ENCODE measurements at places on chromosomes 5 and 9.

DNA sequence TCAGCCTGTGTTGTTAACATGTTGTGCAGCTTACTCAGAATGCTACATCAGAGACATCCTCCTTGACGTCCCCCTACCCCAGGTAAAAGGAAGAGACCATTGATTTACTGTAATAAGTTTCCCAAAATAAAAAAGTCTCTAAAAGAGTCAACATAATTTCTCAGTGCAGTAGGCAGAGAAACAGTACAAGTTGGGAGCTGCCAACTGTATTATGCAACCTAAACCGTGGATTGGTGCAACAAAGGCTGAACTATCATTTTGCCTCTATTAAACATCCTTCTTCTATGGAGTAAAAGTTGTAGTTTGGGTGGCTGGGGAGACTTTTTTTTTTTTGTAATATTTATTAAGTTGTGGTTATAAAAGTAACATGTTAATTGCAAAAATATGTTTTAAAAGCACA lies 208.0 kb downstream of the NR3C1 start:
- DNase-seq, result no peak

DNA sequence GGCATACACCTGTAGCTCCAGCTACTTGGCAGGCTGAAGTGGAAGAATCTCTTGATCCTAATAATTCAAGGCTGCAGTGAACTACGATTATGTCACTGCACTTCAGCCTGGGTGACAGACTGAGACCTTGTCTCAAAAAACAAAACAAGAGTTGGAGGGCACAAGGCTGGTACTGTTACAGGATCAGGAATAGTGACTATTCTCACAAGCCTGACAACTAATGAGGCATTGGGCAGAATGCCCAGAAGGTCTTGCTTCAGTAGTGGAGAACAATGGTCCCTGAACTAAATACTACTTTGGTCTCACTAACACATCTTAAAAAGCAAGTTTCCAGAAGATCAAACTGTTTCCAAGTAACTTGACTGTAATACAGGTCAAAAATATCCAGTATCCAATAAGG lies 182.9 kb upstream of the RFX3 start:
- no peak for DNase-seq

DNA sequence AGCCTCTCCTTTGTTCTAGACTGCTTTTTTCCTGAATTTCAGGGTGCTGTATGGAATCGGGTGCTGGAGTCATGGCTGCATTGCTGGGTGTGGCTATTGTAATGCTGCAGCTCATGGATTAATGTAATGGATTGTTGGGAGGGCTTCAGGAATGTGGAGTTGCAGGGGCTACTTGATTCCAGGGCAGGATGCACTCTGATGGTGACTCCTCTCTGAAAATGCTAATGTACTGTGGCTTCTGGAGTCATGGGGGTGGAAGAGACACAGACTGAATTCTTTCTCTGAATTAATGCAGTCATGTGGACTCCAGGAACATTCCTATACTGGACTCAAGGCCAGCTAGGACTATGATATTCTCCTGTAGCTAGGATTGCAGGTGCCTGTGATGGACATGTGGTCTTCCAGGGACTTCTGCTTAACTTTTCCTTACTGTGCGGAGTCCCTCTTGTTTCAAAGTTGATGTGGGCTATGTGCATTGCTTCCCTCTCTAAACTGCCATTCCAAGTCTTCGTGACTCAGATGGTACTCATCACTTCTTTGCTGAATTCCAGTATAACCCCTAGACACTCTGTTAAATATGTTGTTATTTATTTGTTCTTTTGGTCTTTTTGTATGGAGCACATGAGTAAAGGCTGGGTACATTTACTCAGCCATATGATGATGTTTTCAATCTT lies 396.2 kb downstream of the KCTD16 start:
- no peak for DNase-seq

GRCh38 chr9:105103776-105104175 lies 140.7 kb upstream of the SLC44A1 start:
- no peak for DNase-seq

DNA sequence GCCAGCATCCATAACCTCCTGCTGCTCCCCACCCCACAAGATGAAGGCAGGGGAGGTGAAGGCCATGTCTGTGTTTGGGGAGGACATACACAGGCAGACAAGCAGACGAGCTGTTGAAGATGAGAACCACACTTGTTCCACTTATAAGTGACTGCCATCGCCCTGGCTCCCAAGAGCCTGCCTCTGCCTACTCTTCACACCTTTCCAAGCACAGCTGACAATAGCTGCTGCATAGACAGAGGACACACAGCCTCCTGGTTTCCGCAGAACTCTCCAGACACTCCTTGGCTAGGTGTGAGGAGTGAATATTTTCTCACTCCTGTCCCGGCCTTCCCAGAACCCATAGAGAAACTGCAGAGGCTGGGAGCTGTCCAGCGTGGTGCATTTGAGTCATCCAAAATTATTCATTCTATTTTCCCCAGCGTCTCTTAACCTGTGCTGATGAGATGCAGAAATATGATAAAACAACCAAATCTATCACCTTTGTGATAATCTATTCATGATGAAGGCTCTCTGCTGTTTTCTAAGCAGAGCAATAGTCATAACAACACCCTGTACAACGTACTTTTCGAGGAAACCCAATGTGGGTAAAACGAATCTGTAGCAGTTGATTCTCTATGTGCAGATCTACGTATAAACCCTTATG lies 24.7 kb downstream of the KLF9 start:
- peak; percentile 56 for DNase-seq

- no peak for DNase-seq
Observed at GRCh38 chr9:116855881-116856662, 169.0 kb downstream of the TRIM32 start.

Measured in right forelimb (tissue), 1 donor.